ENCODE measurements at places on chromosomes 12 and 14.

DNA sequence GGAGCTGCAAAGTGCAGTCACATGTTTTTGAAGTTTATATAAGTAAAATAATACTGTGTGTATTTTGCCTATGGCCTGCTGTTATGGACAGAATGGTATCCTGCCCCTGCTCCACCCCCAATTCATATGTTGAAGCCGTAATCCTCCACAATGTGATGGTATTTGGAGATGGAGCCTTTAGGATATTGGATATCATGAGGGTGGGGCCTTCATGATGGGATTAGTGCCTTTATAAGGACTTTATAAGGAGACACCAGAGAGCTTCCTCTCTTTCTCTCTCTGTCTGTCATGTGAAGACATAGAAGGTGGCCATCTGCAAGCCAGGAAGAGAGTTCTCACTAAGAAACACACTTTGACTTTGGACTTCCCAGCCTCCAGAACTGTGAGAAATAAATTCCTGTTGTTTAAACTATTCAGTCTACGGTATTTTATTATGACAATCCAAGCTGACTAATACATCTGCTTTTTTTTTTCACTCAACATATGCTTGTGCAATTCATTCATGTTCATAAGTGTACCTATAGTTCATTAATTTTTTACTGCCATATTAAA lies 3.1 kb upstream of the CHPT1 start:
- no peak overlapping the region for H3K4me3 ChIP-seq
- H3K36me3 ChIP-seq: no peaks in the 10 kb centered on the region
- no peak for DNase-seq
- H3K4me1 ChIP-seq: peaks cover 8% of the 10 kb centered on the region
- H3K27ac ChIP-seq: no peak overlapping the region
- no peaks in the 10 kb centered on the region for H3K27me3 ChIP-seq

- DNase-seq: no peak
- H3K36me3 ChIP-seq: no peaks in the 10 kb centered on the region
- no peaks in the 10 kb centered on the region for H3K27me3 ChIP-seq
Measured at GRCh38 chr12:27436768-27437167, 9.8 kb upstream of the SMCO2 start.

- no peaks in the 10 kb centered on the region for H3K27me3 ChIP-seq
- peaks cover 55% of the 10 kb centered on the region for H3K4me1 ChIP-seq
- no peak for DNase-seq
- H3K36me3 ChIP-seq: no peaks in the 10 kb centered on the region
Measured at GRCh38 chr14:104968541-104969401, 9.4 kb downstream of the AHNAK2 start.

DNA sequence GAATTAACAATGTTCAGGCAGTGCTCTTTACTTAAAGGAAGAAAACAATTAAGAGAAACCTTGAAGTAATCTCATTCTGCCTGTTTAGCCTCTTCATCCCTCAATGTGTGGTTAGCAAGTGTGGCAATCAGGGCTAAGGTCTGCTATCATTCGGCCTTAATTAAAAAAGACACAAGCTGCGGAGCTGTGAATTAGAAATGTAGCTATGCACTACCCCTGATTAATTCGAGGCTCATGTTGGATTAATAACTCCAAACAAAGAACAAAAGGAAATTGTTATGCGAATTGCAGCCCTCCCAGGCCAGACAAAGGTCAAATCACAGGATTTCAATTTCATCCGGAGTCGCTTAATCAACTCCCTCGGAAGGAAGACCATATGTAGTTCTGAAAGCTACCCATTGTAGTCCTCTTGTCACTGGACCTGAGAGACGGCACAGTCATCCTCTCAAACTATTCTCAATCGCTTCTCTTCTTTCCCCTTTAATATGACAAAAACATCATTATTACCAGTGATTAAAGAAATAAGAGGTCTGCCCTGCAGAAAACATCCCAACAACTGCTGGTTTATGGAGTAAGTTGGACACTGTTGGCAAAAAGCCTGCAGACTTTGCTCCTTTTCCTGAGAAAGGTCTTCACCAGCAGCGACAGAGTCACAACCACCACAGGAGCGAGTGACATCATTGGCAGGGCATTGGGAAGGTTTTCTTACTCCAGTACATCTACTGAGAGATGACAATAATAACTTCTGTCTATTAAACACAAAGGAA lies 71.1 kb upstream of the SOX5 start:
- no peak overlapping the region for H3K27ac ChIP-seq
- DNase-seq: no peak
- H3K36me3 ChIP-seq: no peaks in the 10 kb centered on the region
- H3K4me3 ChIP-seq: no peak overlapping the region
- H3K4me1 ChIP-seq: no peaks in the 10 kb centered on the region

DNA sequence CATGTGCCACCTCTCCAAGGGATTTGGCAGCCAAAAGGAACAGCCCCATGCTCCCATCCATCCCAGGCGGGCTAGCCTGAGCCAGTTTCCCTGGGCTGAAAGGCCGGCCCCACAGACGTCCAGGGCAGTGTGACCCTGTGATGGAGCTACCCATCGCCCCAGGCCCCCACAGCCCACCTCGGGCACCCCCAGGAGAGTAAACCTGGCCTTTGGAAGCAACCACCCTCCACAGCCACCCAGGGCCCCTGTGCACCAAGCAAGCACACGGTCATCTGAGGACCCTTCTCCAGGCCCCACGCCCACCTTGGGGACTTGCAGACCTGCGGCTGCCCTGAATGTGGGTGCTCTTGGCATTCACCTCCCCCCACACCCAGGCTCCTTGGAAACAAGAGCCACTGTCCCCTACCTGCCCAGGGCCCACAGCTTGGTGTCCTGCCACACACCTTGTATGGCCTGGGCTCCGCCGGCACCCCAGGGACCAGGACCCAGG lies 8.4 kb downstream of the AHNAK2 start:
- peak overlapping the region; percentile 98 for H3K27ac ChIP-seq
- H3K4me1 ChIP-seq: peaks cover 65% of the 10 kb centered on the region
- no peaks in the 10 kb centered on the region for H3K27me3 ChIP-seq
- H3K4me3 ChIP-seq: peak overlapping the region; percentile 61

- H3K27me3 ChIP-seq: no peaks in the 10 kb centered on the region
- no peak for DNase-seq
- H3K4me3 ChIP-seq: no peak overlapping the region
- no peak overlapping the region for H3K27ac ChIP-seq
Measured at GRCh38 chr12:3207175-3207574, 130.0 kb downstream of the TSPAN9 start.

DNA sequence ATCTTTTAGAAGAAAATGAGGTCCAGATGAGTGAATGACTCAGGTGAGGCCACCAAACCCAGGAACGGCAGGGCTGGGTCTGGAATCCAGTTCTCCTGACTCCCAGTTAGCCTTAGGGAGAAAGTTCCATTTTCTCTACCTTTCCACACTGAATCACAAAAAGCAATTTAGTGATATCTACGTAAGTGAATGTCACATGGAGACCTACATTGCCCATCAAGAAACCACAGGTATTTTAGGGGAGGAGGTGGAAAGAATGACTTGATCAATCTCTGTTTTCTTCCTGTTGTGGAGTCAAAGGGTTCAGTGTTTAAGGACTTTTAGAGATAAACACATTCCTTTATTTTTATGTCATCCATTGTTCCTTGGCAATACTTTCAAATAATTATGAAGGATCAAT lies 106.9 kb upstream of the PTPRB start:
- H3K27me3 ChIP-seq: no peaks in the 10 kb centered on the region
- no peak overlapping the region for H3K27ac ChIP-seq
- H3K4me1 ChIP-seq: peaks cover 8% of the 10 kb centered on the region
- no peak overlapping the region for H3K4me3 ChIP-seq
- no peak for DNase-seq

DNA sequence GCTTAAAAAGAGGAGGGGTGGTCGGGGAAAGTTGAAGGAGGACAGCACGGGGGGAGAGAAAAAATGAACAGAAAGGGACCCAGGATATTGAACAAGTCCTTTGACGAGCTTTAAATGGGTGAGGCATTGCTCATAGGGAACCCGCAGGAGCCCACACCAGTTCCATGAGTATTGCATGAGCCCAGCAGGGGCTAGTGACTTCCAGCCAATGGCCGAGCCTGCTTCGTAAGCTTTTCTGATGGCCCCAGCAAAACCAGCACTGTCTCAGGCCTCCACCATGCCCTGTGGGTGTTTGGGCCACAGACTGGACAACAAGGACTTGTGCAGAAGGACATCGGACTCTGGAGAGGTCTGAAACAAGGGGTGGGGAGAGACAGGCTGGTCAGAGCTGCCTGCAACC lies 109.5 kb downstream of the ZFP36L1 start:
- 0 out of 2 replicates have a peak overlapping the region, but pooled peaks have one; percentile 11 for H3K4me3 ChIP-seq
- H3K4me1 ChIP-seq: peaks cover 56% of the 10 kb centered on the region
- DNase-seq: no peak
- H3K36me3 ChIP-seq: no peaks in the 10 kb centered on the region
- no peaks in the 10 kb centered on the region for H3K27me3 ChIP-seq

DNA sequence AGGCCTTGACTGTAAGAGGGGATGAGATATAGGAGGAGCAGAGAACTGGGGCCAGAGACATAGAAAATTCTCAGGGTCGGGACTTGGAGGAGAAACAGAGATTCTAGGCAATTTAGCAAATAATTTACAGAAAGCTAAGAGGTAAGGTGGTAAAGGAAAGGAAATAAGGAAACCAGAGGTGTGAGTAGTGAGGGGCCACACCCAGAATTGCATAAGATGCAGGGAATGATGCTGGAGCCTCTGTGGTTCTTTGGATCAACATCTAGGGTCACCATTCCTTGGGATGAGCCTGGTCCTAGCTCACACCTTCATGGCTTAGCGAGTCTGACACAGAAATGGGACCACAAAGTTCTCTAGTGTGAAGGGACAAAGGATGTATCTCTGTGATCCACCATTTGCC lies 949 bp upstream of the SDR9C7 start:
- no peak overlapping the region for H3K4me3 ChIP-seq
- no peaks in the 10 kb centered on the region for H3K27me3 ChIP-seq
- H3K36me3 ChIP-seq: no peaks in the 10 kb centered on the region
- H3K27ac ChIP-seq: no peak overlapping the region

- H3K27ac ChIP-seq: no peak overlapping the region
- no peaks in the 10 kb centered on the region for H3K27me3 ChIP-seq
- no peak for DNase-seq
- H3K4me1 ChIP-seq: no peaks in the 10 kb centered on the region
- no peaks in the 10 kb centered on the region for H3K36me3 ChIP-seq
- no peak overlapping the region for H3K4me3 ChIP-seq
Measured at GRCh38 chr12:47549258-47549657, 156.6 kb downstream of the RPAP3 start.

- no peak overlapping the region for H3K4me3 ChIP-seq
- H3K36me3 ChIP-seq: no peaks in the 10 kb centered on the region
- no peaks in the 10 kb centered on the region for H3K4me1 ChIP-seq
- no peak overlapping the region for H3K27ac ChIP-seq
Measured at GRCh38 chr14:31292937-31293616, 85.5 kb upstream of the HECTD1 start.

GRCh38 chr12:58741226-58741625 lies 179.1 kb downstream of the LRIG3 start:
- no peak for DNase-seq
- H3K27me3 ChIP-seq: no peaks in the 10 kb centered on the region
- H3K27ac ChIP-seq: no peak overlapping the region
- H3K4me3 ChIP-seq: no peak overlapping the region
- no peaks in the 10 kb centered on the region for H3K4me1 ChIP-seq

GRCh38 chr14:94773655-94774343 lies 3.9 kb upstream of the GSC start:
- no peak overlapping the region for H3K27ac ChIP-seq
- peaks cover 7% of the 10 kb centered on the region for H3K27me3 ChIP-seq
- no peak overlapping the region for H3K4me3 ChIP-seq
- H3K4me1 ChIP-seq: no peaks in the 10 kb centered on the region
- no peaks in the 10 kb centered on the region for H3K36me3 ChIP-seq
- DNase-seq: no peak

GRCh38 chr14:54364555-54365415 lies 32.0 kb upstream of the CDKN3 start:
- H3K4me1 ChIP-seq: peaks cover 8% of the 10 kb centered on the region
- no peaks in the 10 kb centered on the region for H3K27me3 ChIP-seq
- H3K27ac ChIP-seq: no peak overlapping the region
- DNase-seq: no peak

DNA sequence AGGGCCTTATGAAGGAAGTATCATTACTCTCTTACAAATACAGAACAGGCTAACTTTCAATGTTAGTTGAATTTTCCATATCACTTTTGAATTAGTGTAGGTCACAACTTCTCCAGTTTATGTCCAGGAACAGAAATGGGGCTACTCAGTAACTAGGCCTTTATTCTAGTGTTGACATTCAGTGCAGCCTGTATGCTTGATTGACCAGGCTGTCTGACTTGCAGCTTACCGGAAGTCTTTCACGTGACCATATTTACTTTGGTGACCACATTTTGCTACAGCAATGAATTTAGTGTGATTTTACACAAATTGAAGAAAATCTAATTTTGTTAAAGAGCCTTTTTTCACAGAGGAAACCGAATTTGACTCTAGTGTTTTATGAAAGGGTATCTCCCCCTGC lies 12.4 kb downstream of the MTERF2 start:
- H3K27ac ChIP-seq: no peak overlapping the region
- no peaks in the 10 kb centered on the region for H3K27me3 ChIP-seq
- peaks cover 13% of the 10 kb centered on the region for H3K36me3 ChIP-seq
- no peak for DNase-seq

DNA sequence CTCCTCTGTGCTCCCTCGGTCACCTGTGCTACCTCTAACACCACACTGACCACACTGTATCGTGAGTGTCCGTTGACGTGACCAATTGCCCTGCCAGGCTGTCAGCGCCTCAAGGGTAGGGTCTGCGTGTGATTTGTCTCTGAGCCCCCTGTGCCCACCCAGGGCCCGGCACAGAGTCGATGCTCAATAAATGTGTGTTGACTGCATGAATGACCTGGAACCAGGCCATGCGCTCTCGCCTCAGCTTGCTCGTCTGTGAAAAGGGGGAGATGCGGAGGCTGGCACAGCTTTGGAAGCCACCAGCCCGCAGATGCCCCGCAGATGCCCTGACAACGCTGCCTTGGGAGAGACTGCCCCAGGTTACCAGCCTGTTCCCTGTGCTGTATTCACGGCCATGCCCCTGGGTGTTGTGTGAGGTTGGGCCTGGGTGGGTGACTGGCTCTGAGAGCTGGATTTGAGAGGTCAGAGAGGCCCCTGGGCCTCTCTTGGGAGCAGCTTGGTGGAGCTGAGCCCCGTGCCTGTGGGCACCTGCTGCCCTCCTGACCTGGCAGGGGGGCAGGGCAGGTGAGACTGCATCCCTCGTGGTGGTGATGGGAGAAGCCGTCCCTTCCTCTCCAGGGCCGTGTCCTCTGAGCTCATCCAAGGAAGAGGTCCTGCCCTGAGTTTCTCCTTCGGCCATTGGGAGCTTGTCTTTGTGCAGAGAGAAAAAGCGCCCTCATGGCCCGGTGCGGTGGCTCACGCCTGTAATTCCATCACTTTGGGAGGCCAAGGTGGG lies 43.2 kb downstream of the CYP46A1 start:
- no peak for DNase-seq
- H3K4me1 ChIP-seq: peaks cover 11% of the 10 kb centered on the region
- H3K27me3 ChIP-seq: no peaks in the 10 kb centered on the region
- no peaks in the 10 kb centered on the region for H3K36me3 ChIP-seq
- H3K4me3 ChIP-seq: no peak overlapping the region

DNA sequence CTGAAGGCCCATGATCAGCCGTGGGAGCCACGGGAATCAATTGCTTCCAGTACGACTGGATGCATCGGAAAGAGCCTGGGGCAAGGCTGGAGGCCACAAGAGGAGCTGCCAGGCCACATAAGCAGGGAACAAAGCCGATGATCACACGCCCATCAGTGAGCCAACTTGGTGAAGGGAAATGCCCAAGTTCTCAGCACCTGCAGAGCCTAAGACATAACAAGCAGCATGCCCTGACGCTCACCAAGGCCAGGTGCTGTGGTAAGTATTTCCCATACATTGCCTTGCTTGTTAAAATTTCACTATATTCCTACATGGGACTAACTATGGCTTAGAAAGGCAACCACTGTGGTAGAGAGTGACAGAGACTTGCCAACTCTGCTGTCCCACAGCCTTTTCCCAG lies 555.9 kb downstream of the BCL11B start:
- no peaks in the 10 kb centered on the region for H3K36me3 ChIP-seq
- H3K27me3 ChIP-seq: peaks cover 28% of the 10 kb centered on the region
- no peak overlapping the region for H3K27ac ChIP-seq
- no peak overlapping the region for H3K4me3 ChIP-seq

Measured in HCT116 (cell line).